ENCODE measurements at places on chromosomes 5 and 9. TPM values are rescaled to one million over a fixed set of nuclear protein-coding genes. Genes with fewer than 3 reads are reported as not detected.

C9orf153 gene
- total RNA-seq: not detected

INSL6 gene
- total RNA-seq: not detected

PHF24 gene
- total RNA-seq: 0.58 TPM

PIP5K1B gene
- 31.0 TPM for total RNA-seq

PDLIM4 gene
- total RNA-seq: 7.7 TPM

DNA sequence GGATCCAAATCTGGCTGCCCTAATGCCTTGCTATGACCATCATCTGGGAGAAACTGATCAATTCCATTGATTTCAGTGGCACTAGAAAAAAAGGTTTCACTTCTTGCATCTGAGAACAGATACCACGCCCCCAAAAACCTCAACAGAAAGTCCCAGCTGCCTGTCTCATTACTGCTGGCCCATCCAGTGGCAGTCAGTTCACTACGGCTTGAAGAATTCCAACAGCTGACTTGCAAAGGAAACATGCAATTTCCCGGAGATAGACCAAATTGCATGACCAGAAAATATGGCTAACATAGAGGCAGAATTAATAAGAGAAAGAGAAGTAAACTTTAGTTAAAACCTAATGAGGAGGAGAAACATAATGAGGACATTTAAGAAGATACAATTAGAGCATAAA is 48.6 kb downstream of the UGCG start:
- H3K27ac ChIP-seq: peak overlapping the region; percentile 26
- no peaks in the 10 kb centered on the region for H3K36me3 ChIP-seq
- peaks cover 22% of the 10 kb centered on the region for H3K4me1 ChIP-seq
- H3K4me3 ChIP-seq: no peak overlapping the region

DNA sequence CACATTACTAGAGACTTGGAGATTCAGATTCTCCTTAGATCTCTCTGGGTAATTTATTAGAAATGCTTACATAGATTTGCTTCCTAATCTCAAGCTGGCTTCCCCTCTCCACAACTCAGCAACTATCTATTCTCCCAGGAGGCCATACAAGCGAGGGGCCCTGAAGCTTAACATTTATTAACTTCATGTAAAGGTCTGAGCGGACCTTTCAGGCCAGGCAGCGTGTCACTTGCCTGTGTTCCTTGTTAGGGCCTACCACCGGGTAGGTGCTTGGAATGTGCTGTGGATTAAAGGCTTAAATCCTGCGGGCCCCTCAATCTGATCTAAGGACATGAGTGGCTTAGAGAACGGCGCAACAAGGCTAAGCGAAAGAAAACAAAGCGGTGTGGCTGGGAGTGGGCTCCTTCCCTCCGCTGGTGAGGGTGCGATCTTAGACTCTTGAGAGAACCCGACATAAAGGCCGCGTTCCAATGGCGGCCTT is 712 bp upstream of the HSPA4 start:
- DNase-seq: no peak
- peak overlapping the region; percentile 100 for H3K27ac ChIP-seq
- peaks cover 41% of the 10 kb centered on the region for H3K4me1 ChIP-seq
- no peaks in the 10 kb centered on the region for H3K36me3 ChIP-seq

DNA sequence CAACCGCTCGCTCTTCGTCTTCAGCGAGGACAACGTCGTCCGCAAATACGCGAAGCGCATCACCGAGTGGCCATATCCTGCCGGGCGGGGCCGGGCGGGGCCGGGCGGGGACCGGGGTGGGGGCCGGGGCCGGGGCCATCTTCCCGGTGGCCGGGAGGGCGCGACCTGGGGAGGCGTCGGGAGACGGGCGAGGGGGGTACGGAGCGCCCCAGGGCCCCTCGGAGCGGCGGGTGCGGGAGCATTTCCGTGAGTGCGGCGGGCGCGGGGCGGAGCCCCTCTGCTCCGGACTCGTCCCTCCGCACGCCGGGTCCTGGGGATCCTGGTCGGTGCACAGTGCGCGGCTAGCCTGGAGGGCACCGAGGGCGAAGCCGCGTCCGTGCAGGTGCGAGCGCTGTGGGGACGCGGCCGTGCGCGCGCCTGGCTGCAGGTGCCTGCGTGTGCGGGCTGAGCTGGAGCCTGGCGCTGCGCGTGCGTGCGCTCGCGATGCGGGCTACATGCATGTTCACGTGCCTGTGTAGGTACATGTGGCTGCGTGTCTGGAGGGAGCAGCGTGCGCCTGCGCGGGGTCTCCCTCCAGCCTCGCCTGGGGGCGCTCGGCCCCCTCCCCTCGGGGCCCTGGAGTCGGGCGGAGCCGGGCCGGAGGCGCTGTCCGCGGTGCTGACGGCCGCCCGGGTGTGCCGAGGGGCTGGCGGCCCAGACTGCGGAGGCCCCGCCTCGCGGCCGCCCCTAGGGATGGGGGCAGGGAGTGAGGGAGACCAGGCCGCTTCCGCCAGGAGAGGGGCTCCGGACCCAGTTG is 762 bp downstream of the CACNA1B start:
- no peak overlapping the region for H3K27ac ChIP-seq
- peak overlapping the region; percentile 24 for H3K4me3 ChIP-seq
- H3K36me3 ChIP-seq: no peaks in the 10 kb centered on the region

- H3K4me3 ChIP-seq: no peak overlapping the region
- H3K27ac ChIP-seq: no peak overlapping the region
- H3K36me3 ChIP-seq: no peaks in the 10 kb centered on the region
- H3K27me3 ChIP-seq: no peaks in the 10 kb centered on the region
Measured at GRCh38 chr9:17928228-17928627, 349.4 kb downstream of the SH3GL2 start.

GRCh38 chr9:123445981-123446610 is 90.1 kb downstream of the CRB2 start:
- H3K4me3 ChIP-seq: no peak overlapping the region
- H3K36me3 ChIP-seq: no peaks in the 10 kb centered on the region
- no peak overlapping the region for H3K27ac ChIP-seq

DNA sequence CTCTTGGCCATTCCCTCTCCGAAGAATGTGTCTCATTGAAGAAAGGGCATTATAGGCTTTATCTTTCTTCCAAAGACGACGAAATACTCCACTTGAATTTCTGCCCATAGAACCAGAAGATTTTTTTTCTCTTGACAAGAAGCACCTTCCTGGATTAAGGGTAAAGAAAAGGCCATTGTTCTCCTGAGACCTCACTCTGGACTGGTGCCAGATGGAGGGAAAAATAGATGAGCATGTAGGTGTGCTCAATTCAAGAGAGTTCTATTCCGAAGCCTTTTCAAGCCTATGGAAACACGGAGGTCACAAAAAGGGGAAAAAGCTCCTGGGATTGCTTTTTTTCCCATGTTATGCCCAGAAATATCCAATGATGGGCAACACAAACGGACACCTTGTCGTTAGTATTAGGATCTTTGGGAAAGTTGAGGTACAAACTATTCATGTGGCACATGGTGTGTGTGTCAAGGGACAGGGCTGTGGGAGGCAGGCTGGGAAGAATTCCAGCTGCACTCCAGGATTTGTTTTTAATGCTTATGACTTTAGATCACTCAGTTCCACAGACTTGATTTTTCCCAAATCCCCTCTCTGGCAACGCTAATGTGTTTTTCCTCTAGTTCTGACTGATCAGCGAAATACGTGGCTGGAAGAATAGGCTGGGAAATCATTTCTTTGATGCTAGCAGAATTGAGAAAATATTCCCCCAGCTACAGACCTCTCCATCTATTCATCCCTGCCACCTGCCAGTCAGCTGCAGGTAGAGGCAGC is 89.9 kb downstream of the SIL1 start:
- no peak overlapping the region for H3K4me3 ChIP-seq
- H3K36me3 ChIP-seq: no peaks in the 10 kb centered on the region
- no peaks in the 10 kb centered on the region for H3K27me3 ChIP-seq
- H3K27ac ChIP-seq: no peak overlapping the region
- no peaks in the 10 kb centered on the region for H3K4me1 ChIP-seq
- no peak for DNase-seq

GRCh38 chr5:97096846-97097245 is 45.6 kb downstream of the LIX1 start:
- no peaks in the 10 kb centered on the region for H3K36me3 ChIP-seq
- no peaks in the 10 kb centered on the region for H3K27me3 ChIP-seq
- H3K27ac ChIP-seq: no peak overlapping the region
- H3K4me3 ChIP-seq: no peak overlapping the region

GRCh38 chr5:34483442-34484033 is 172.6 kb upstream of the RAI14 start:
- H3K4me3 ChIP-seq: no peak overlapping the region
- no peaks in the 10 kb centered on the region for H3K36me3 ChIP-seq
- peaks cover 18% of the 10 kb centered on the region for H3K4me1 ChIP-seq
- no peak overlapping the region for H3K27ac ChIP-seq
- no peak for DNase-seq
- H3K27me3 ChIP-seq: no peaks in the 10 kb centered on the region

DNA sequence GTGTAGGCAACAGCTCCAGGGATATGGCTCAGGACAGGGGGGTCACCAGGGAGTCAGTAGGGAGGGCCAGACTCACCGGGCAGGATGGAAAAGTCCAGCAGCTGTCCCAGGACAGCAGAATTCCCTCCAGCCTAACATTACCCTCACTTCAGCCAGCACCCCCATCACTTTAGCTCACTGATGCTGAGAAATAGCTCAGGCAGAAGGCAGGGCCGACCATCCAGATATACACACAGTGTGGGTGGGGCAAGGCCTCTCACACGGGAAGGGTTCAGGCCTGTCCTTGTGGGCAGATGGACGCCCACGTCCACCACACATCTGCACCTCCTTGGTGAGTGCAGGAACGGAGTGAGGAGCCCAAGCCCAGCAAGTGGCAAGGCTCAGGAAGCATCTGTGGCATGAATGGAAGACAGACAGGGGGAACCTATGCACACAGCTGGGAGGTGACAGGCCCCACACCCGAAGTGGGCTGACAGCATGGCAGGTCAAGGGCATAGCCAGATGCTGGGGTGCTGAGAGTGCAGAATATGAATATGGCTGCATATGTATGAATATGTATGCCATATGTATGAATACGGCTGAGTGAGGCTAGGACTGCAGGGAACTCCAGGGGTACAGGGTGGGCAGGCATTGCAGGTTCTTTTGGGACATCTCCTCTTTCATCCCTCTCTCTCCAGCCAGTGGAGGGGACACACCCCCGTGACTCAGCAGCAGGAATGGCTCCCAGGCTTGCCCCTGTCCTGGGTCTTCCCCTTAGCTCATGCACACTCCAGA is 17.0 kb downstream of the BICD2 start:
- no peaks in the 10 kb centered on the region for H3K36me3 ChIP-seq
- no peak overlapping the region for H3K27ac ChIP-seq
- no peak overlapping the region for H3K4me3 ChIP-seq
- peaks cover 71% of the 10 kb centered on the region for H3K4me1 ChIP-seq
- no peaks in the 10 kb centered on the region for H3K27me3 ChIP-seq

DNA sequence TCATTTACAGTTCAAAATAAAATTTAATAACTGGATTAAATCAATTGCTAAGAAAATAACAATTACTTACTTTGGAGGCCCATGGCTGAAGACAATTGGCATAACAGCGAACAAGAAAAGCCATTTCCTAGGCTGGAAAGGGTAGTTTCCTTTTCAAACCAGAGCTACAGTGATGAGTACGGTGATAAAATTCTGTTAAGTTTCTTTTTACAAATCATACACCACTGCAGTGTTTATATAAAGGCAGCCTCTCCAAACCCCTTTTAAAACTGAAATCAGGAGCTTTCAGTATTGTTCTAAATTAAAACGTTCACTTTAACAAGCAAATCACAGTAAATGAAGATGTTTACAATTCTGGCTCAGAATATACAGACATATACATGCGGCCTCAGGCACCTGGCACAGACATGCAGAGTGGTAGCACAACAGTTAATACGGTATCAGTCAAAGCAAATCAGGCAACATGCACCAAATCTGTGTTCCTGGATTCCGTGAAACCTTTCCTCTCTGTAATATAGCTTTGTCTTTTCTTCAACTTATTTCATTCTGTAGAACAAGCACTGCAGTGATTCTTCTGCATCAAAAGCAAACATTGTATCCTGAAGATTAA is 102.9 kb downstream of the RAPGEF6 start:
- DNase-seq: no peak
- peaks cover 8% of the 10 kb centered on the region for H3K4me1 ChIP-seq
- no peak overlapping the region for H3K4me3 ChIP-seq
- no peaks in the 10 kb centered on the region for H3K36me3 ChIP-seq

DNA sequence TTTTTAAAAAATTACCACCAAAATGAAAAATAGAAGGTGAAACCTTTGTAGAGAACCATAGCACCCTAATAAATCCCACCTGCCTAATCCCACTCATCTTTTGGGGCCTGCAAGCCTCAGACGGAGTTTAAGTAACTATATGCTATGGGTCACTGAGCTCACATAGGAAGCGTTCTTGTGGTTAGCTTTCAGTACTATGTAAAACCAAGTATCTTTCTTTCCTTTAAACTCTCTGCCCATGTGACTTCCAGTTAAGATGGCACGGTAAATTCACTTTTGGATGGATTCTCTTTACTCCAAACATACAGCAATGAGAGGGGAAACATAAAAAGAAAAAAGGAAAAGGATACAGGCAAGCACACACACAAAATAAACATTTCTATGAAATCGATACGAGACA is 50.9 kb downstream of the FANCC start:
- H3K4me3 ChIP-seq: no peak overlapping the region
- DNase-seq: no peak
- H3K27ac ChIP-seq: no peak overlapping the region
- no peaks in the 10 kb centered on the region for H3K4me1 ChIP-seq
- H3K36me3 ChIP-seq: no peaks in the 10 kb centered on the region

GRCh38 chr5:16773991-16774390 is 157.2 kb upstream of the RETREG1 start:
- H3K36me3 ChIP-seq: peaks cover 4% of the 10 kb centered on the region
- no peaks in the 10 kb centered on the region for H3K4me1 ChIP-seq
- DNase-seq: no peak

DNA sequence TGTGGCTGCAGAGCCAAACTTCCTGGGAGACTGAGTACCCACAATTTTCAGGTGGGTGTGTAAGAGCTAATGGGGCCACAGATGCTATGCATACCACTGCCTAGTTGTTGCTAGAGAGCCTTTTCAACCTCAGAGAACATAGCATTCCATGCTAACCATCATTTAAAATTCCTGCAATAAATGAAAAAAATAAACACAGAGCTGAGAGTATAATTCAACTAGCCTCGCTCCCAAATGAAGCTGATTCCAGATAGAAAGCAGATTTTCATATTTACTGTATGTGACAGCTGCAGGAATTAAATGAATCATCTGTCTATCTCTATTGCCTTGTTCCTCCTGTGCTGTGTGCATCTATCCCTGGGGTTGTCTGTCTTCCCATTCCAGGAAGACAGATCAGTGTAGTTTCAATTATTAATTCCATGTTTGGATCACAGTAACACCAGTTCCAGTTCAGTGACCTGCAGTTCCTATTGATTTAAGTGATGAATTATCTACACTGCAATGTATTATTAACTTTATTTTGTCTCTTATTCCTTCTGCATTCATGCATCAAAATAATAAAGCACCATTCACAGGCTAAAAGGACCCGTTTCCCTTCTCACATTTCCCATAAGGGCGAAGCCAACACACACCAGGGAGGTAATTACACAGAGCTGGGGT is 324.5 kb downstream of the SLIT3 start:
- H3K4me3 ChIP-seq: no peak overlapping the region
- no peaks in the 10 kb centered on the region for H3K4me1 ChIP-seq
- H3K36me3 ChIP-seq: no peaks in the 10 kb centered on the region
- no peak for DNase-seq
- H3K27ac ChIP-seq: no peak overlapping the region

- H3K27ac ChIP-seq: no peak overlapping the region
- no peaks in the 10 kb centered on the region for H3K36me3 ChIP-seq
- H3K4me1 ChIP-seq: no peaks in the 10 kb centered on the region
- DNase-seq: no peak
- no peak overlapping the region for H3K4me3 ChIP-seq
Measured at GRCh38 chr5:29950416-29951145, 1242.9 kb upstream of the CDH6 start.

- no peaks in the 10 kb centered on the region for H3K36me3 ChIP-seq
- H3K4me3 ChIP-seq: no peak overlapping the region
Measured at GRCh38 chr9:113992276-113992951, 85.7 kb downstream of the AMBP start.
